Stimulated activated CD4-positive, alpha-beta T cell treated with anti-CD3 and anti-CD28 coated beads, Interleukin-4, amount 100 ng/mL, for 48 hours (primary cell): ENCODE measurements at places on chromosomes 12 and 14.

DNA sequence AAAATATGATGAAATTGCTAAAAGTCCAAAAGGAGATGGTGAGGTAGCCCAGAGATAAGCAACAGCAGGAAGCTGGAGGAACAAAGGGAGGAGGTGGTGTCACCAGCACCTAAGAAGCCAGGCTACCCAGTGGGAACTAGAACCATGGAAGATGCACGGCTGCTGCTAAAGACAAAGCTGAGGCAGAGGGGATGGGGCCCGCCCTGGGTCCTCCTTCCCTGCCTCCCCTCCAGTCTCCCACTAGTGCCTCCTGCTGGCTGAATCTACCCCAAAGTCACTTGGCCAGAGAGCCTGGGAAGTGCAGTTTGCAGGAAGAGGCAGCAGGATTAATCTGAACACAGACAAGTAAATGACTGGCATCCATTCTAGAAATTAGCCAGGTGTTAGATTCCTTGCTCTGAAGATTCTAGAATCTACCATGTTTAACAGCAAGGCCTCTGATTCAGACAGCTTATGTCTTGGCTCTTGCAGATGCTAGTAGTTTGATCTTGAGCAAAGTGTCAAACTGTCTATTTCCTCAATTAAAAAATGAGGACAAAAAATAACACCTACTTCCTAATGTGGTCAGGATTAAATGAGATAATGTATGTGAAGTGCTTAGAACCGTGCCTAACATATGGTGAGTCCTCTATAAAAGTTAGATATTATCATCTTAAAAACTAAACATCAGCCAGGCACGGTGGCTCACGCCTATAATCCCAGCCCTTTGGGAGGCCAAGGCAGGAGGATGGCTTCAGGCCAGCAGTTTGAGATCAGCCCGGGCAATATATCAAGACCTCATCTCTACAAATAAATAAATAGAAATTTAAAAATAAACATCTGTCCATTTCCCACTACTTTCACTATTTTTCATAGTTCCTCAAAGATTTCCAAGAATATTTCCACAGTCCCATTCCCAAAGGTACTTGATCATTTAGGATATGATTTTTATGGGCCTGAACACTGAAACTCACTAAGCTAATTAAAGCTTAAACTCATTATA, 5.8 kb upstream of the LRP10 start:
- no peak for DNase-seq

- no peak for DNase-seq
Measured at GRCh38 chr14:95226801-95227200, 69.5 kb upstream of the DICER1 start.

DNA sequence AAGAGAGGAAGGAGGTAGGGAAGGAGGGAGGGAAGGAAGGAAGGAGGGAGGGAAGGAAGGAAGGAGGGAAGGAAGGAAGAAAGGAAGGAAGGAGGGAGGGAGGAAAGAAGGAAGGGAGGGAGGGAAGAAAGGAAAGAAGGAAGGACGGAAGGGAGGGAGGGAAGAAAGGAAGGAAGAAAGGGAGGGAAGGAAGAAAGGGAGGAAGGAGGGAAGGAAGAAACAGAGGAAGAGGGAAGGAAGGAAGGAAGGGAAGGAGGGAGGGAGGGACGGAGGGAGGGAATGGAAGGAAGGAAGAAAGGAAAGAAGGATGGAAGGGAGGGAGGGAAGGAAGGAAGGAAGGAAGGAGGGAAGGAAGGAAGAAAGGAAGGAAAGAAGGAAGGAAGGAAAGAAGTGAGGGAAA, 22.4 kb upstream of the CCDC63 start:
- DNase-seq: no peak

DNA sequence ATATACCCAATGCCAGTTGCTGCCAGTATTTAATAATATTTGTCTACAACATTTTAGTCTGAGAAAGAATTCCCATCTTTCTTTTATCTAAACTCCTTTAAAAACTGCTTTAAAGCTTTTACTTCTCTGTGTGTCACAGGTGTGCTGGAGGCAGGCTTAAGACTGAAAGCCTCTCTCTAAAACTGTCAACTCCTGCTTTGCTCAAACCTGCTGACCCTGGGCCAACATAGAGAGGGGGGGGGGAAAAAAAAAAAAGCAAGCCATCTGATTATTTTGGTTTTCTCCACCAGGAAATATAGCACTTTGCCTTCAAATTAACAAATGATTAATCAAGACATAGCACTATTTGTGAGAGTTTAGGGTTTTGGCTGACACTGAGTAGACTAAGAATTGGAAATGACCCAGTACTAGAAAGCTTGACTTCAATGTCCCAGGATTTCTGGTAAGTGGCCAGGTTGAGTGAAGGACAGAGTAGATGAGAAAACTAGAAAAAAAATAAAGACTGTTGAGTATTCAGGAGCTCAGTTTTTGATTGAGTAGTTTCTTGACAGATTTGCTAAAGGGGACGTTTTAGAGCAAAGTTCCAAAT, 357.0 kb upstream of the FLRT2 start:
- no peak for DNase-seq

- DNase-seq: no peak
Measured at GRCh38 chr12:29612912-29613311, 115.4 kb upstream of the OVCH1 start.

DNA sequence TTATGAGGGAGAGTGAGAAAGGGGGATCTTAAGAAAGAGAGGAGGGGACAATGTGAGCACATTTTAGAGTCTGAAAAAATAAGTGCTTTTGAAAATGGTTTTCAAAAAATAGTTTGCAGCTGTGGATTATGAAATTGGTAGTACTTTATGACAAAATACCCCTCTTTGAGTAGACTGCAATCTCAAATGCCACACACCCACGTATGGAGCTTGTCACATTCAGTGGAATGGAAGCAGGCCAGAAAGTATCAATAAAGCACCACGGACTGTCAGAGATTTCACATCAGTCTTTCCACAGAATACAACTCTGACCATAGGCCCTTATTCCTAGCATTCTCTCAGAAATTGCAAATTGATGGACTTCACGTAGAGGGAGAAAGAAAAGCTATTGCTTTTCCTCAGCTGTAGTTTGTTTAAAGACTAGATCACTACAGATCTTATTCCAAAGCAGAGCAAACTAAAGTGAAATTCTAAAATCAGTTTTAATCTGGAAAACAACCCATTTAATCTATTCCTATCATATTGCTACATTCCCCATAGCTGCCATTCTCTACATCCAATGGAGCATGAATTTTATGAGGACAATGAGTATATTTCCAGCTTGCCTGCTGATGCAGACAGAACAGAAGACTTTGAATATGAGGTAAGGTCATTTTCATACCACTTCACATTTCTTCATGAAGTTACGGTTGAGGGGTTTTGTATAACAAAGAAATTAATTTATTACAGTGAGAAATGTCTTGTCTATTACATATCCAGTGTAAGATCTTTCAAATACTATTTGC, 321.3 kb downstream of the PDZRN4 start:
- DNase-seq: no peak

DNA sequence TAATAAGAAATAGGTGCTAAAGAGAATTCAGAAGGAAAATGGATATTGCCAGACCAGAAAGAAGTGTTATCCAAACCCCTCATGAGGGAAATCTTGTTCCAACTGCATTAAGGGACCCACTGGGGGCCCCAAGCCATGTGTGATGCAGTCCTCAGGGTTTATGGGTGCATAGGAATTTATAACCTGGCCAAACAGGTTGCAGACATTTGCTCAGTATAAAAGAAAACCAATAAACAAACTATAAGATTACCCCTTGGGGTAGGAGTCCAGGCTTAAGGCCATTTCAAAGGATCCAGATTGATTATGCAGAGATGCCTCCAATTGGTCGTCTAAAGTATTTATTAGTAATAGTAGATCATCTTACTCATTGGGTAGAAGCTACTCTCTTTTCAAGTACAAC, 240.9 kb upstream of the DIO3 start:
- DNase-seq: no peak

DNA sequence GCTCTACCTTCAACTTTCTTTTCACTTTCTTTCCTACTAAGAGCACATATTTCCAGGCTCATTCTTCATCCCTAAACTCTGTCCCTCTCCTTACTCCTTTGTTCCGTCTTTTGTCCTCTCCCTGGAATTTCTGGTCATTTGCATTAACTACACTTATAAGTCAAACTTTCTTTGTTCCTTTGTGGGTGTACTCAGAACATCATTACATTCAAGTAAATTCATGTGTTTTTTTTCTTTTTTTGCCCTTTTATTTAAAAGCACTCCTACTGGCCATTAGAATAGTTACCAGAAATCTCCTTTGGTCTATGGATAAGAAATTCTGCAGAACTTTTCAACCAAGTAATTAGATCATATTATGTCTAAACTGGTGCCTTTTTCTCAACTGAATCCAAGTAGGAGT, 802.6 kb downstream of the DIO2 start:
- DNase-seq: no peak

DNA sequence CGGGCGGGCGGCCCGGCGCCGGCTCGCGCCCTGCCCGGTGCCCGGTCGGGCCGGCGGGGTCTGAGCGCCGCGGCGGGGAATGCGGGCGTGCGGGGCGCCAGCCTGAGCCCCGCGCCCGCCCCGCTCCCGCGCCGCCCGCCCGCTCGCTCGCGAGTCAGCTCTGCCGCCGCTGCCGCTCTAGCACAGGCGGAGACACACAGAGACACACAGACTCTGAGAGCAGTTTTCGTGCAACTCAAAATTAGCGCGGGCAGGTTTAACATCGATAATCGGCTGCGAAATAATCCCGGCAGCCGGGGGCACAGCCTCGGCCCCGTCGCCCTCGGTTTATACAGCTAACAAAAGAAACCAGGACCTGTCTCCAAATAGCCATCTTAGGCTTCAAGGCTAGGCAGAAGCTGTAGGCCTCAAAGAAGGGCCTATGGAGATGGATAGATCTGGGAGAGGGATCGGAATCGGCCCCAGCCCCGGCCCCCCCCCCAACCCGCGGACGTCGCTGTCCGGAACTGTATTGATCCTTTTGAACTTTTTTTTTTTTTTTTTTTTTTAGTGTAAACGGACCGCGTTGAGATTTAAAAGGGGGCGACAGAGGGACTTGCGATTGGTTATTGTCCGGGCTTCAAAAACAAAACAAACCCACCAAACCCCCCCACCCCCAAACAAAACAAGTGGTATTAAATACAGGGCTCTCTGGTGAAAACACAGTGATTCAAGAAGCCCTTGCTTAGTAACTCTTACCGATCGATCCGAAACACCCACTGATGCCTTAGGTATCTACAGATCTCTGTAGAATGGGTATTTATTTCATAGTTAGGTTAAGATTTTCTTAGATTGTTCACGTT, 1.1 kb downstream of the ARID2 start:
- peak; percentile 44 for DNase-seq

GRCh38 chr12:124493809-124494750, 73.3 kb downstream of the NCOR2 start:
- peak; percentile 52 for DNase-seq

DNA sequence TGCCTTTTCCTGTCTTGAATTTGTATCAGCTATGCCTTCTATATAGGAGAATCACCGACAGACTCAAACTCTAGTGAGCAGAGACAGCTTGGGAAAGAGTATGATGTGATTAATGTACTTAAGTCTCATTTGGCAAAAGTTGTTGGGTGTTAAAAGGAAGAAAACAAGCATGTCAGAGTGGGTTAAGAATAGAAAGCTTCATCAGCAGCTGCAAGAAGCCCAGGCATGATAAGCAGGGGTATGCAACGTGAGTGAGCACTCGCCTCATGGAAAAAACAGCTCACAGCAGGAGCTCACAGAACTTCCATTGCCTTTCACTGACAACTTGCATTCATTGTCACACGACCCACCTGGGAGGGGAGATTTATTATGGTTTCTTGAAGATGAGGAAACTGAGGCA, 35.9 kb upstream of the WNK1 start:
- DNase-seq: no peak

DNA sequence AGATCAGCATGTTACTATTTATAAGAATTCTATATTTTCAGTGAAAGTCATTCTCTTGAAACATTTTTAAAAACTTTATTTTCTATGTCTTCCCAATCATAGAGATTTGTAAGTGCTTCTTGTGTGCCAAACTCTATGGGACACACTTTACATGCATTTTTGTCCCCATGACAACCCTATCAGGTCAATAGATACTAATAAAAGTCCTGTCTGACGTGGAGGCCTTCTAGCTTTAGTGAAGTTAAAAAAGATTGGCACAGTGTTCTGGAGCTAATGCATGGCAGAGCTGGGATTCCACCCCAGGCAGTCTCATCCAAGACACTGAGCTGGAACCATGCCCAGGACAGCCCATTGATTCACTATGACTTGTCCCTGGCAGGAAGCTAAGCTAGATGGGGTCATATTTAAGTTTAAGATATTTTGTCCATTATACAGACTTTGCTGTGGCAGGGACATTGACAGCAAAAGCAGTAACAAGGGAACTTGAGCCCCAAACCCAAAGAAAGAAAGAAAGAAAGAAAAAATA, 28.1 kb downstream of the TTC6 start:
- DNase-seq: no peak

DNA sequence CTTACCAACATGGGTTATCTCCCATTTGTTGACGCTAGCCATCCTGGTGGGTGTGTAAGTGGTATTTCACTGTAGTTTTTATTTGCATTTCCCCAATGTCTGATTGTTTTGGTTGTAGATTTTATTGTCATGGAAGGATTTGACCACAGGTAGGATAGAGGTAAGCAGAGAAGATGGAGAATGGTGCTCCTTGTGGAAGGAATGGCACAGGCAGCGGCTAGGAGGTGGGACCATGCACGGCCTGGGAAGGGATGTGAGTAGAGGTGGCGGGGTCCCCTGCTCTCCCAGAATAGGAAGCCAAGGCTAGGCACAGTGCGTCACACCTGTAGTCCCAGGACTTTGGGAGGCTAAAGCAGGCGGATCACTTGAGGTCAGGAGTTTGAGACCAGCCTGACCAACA, 41.4 kb downstream of the PHETA1 start:
- no peak for DNase-seq

DNA sequence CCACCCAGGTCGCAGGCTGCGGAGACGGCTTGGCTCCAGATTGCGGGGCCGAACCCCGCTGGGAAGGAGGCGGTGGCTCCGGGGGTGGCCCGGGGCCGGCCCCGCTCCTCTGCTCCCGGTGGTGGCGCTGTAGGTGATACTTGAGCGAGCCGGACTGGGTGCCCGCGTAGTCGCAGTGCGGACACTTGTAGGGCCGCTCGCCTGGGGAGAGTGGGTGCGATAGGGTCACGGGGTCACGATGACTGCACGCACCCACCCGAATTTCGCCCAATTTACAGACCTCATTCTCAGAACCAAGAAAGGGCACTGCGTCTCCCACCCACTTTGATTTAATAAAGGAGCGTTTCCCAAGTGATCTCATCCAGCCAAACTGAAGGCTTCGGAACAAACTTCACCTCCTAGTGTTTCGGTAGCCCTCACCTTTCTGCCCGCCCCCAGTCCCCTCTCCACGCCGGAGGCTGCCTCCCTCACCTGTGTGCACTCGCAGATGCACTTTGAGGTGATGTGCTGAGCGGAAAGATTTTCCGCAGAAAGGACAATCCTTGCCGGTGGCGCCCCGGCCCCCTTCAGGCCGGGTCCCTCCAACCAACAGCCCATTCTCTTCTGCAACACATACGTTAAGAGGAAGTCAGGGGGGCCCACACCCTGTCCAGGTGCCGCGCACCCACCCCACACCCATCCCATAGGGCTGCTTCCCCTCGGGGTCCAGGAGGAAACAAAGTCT, 7.4 kb downstream of the ZNF219 start:
- no peak for DNase-seq
